ENCODE measurements at places on chromosomes 3 and 15.

- DNase-seq: no peak
Observed at GRCh38 chr3:48897460-48898376, 964 bp downstream of the SLC25A20 start.

DNA sequence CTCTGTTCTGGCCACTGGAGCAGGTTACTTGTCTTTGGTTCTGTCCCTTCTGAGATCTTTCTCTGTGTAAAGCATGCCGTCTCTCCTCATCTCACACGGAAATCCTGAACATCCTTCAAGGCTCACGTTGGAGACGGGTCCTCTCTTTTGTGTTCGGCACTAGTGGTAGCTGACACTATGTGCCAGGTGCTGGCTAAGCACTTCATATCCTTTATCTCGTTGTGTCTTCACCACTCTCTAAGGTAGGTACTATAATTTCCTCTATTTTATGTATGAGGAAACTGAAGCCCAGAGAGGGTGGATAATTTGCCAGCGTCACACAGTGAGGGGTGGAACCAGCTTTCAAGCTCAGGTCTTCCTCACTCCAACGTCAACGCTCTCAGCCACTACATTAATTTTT, 1.2 kb downstream of the IFT122 start:
- DNase-seq: no peak

GRCh38 chr15:74384881-74385643, 17.6 kb upstream of the CYP11A1 start:
- no peak for DNase-seq

DNA sequence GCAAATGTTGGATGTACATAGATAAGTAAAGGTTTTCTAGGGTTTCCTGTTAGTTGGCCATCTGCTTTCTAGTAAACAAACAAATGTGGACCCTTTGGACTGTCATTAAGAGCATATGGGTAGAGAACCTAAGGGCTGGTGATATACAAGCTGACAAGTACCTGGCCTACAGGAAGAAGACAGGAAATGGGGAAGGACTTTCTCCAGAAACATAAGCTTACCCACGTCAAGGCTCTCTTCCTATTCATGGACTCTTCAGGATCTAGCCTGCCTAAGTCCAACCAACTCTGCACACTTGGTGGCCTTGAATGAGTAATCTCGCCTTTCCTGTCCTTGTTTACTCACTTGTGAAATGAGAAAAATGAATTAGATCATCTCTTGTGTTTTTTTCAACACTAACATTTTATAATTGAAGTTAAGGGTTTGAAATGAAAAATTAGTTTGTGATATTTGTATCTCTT, 22.2 kb upstream of the GOLIM4 start:
- DNase-seq: no peak

GRCh38 chr3:122586773-122587485, 9.5 kb downstream of the PARP15 start:
- DNase-seq: no peak

DNA sequence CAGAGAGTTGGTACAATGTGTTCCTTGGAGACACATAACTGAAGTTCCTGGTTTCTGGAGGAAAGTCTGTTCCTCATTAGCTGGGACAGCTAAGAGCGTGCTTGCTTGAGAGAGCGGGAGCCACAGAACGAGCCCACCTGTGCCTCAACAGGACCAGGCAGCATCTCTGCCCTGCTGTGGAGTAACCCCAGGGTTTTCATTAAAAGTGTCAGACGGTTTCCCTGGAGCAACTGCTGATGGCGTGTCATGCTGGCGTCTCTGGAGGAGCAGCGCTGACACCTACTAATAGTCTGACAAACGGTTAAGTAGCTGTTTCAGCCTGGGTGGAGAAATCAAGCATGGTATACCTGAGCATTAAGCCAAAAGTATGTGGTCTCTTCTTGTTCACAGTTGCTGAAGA, 150.0 kb downstream of the MCTP2 start:
- DNase-seq: no peak

DNA sequence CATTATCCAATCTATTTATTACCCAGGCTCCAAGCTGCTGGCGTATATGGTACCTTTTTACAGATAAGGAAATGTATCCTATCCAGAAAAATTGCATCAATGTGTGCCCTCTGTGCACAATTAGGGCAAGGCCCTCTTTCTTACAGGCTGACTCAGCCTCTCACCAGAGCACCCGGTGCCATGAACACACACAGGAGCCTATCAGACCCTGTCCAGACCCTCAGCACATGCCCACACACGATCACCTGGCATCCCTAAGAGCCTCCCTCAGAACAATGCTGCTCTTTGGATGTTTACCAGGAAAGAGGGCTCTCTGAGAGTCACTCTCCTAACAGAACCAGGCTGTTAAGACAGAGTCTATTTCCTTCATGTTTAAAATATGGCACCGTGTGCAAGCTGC, 460.0 kb upstream of the TBL1XR1 start:
- DNase-seq: no peak

DNA sequence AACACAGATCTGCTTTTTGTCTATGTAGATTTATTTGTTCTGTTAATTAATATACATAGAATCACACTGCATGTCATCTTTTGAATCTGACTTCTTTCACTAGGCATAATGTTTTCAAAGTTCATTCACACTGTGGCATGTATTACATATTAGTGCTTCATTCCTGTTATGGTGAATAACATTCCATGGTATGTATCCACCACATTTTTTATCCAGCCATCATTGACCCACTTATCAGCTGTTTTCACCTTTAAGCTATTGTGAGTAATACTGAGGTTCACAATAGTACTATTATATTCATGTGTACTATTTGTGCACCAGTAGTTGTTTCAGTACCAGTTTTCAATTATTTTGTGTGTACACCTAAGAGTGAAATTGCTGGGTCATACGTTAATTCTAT, 230.6 kb upstream of the CNTN3 start:
- DNase-seq: peak; percentile 59

DNA sequence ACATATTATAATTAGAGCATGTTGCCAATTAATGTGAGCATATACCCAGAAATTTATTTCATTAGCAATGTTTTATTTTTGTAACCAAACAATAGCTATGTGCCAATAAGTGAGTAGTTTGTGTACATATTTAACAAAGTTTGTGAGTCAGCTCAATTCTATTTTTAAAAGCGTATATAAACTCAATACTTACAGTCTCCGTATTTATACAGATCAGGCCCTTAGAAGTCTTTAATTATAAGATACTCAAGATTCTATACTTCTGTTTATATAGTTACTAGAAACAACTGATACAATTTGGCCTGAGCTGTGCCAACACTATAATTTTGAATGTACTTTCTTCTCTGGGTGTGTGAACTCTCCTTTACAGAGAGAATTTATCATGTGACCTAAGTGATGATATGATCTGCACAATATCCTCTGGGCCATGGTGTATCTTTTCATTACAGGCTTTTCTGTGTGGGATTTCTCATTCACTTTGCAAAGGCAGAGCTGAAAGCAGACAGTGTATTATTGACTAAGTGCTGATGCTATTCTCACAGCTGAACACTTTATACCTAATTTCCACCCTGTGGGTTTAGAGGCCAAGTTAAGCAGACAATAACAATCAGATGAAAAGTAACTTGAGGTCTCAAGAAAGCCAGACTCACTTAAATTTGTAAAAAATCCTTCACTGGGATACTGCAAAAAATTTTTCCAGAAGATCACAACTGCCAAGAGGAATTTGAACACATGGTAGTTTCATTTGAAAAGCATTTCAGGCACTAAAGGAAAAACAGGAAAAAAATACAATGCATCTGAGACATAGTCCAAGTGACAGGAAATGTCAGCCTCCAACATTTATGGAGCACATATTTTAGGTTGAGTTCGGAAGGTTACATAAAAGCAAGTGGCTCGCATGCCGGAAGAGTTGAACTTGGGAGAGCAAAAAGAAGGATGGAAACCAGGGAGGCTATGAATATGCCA, 277.9 kb upstream of the SEMA6D start:
- peak; percentile 63 for DNase-seq

DNA sequence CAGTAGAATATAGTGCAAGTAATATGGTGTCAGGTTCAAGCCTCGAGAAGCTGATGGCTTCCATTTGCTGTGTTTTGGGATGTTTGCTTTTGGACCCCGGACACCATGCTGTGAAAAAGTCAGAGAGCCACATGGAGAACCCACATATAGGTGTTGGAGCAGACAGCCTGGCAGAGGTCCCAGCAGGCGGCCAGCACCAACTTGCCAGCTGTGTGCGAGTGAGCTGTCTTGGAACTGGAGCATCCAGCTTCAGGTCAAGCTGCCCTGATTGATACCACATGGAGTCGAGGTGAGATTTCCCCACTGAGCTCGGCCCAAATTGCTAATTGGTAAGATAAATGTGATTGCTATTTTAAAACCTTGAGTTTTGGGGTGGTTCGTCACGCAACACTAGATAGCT, 185.7 kb upstream of the TBL1XR1 start:
- DNase-seq: no peak

- peak; percentile 35 for DNase-seq
Observed at GRCh38 chr15:61748529-61748928, 311.7 kb downstream of the VPS13C start.

DNA sequence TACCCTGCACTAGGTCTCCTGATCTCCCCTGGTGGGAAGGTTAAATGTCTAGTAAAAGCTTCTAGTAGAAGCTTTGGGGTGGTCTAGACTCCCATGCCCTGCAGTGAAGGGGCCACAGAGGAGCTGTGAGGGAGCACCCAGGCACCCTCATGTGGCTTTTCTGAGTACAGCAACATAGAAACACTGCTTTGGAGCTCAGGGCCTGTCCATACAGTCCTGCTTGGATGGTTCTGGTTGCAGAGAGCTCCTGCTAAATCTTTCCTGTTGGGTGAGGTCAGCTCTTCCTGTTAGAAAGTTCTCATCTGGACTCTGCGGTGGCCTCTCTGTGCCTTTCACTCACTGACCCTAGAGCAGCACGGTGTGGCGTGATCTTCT, 47.8 kb downstream of the GPD1L start:
- DNase-seq: no peak

DNA sequence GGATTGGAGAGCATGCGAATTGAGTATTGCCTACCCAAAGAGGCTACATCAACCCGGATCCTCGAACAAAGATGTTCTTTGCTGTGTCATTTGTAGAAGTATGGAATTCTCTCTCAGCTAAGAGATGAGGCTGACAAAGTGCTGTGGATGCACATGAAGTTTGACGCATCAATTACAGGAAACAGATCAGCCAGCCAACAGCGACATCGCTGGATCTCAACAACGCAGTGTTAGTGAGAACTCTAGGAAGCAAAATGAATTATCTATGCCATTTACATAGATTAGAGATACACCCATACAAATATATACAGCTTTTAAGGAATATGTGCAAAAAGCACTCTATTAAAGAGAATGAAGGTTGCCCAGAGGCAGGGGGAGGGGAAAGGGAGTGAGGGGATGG, 160.6 kb upstream of the RGMA start:
- no peak for DNase-seq

- peak; percentile 86 for DNase-seq
Observed at GRCh38 chr3:150449169-150449721, 41.1 kb downstream of the TSC22D2 start.

DNA sequence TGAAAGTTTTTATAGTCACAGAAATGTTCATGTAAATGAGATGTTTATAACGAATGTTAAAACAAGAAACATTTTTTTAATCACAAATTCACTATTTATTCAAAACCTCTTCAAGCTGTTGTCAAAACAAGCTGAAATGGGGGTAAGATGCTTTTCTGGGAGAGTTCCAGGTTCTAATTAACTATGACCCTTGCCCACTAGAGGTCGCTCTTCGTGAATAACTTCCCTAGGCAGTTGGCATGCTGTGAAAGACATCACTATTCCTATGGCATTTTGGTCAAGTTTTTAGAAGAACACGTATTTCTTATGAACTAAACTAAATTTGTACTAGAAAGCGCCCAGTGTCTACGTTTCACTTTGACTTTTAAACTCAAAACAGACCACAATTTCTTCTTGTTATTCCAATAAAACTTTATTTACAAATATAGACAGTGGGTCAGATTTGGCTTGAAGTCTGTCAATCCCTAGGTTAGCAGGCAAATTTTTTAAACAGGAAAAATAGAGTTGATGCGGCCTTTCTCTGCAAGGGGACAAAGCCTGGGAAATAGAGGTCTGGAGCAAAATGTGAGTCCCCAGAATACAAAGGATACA, 62.8 kb upstream of the CMTM8 start:
- peak; percentile 57 for DNase-seq

GRCh38 chr15:50686469-50687301, at the start of gene TRPM7:
Gene TRPM7 (minus strand): TSS chr15:50686797. CDS start chr15:50686533, 264 bp downstream.
- DNase-seq: peak; percentile 87

- peak; percentile 81 for DNase-seq
Observed at GRCh38 chr15:69893863-69894262, 203.9 kb downstream of the TLE3 start.

DNA sequence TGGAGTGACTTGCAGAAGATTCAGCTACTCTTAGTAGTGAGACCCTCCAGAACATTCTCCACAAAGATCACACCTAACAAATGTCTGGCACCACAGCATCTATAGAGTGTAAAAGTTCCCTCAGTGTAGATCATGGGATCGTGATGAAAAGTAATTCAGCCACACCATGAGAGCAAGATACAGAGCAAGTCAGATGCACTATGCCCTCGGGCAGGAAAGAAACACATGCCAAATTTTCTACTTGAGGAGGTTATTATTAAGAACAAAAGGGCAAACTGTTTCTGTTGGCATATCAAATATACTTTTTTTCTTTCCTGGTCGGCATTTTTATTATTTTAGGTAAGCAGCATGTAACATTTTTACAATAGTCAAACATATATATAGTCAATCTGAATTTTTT, 44.8 kb upstream of the SNTN start:
- no peak for DNase-seq

- peak; percentile 10 for DNase-seq
Observed at GRCh38 chr15:61364871-61365270, 135.8 kb upstream of the RORA start.
